ENCODE measurements at places on chromosomes 2 and 18.
A peak's percentile ranks its signal among the peaks of the same experiment; 100 is the strongest.

GRCh38 chr2:11013196-11013595 lies 101.5 kb downstream of the KCNF1 start:
- no peak for DNase-seq

GRCh38 chr2:143452817-143453451 lies 323.7 kb downstream of the ARHGAP15 start:
- DNase-seq = peak; percentile 24

DNA sequence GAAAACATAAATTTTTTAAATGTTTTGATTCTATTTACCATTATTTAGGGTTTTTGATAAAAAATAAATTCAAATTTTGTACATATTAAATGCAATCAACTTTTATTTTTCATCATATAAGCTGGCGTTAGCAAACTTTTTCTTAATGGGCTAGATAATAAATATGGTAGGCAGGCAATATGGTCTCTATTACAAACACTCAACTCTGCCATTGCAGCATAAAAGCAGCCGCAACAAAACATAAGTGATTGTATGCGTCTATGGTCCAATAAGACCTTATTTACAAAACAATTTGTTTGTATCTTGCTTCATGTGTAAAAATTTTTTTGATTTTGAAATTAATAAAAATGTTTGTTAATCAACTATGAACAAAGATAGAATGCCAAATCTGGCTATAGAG lies 116.8 kb upstream of the GLI2 start:
- DNase-seq = no peak

DNA sequence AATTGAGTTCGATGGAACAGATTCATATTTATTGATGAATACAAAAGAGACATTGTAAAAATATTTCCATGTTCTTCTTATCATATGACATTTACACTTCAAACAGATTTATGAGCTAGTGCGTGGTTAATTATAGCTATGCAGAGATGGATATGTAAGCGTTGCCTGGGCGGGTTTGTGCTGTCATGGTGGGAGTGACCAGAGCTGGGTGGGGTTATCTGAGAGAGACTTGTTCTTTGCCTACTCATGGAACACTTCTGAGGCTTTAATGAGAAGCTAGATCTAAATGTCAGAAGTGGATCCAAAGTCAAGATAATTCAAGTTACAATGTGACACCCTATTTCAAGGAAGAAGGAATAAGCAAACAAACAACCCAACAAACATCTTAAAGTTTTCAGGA lies 162.3 kb upstream of the ZEB2 start:
- no peak for DNase-seq

GRCh38 chr2:107266555-107266954 lies 380.6 kb upstream of the ST6GAL2 start:
- no peak for DNase-seq

- no peak for DNase-seq
These were observed 101.2 kb upstream of the ALK start for GRCh38 chr2:30022444-30023071.

GRCh38 chr2:58054264-58054663 lies 7.7 kb downstream of the VRK2 start:
- DNase-seq = no peak

DNA sequence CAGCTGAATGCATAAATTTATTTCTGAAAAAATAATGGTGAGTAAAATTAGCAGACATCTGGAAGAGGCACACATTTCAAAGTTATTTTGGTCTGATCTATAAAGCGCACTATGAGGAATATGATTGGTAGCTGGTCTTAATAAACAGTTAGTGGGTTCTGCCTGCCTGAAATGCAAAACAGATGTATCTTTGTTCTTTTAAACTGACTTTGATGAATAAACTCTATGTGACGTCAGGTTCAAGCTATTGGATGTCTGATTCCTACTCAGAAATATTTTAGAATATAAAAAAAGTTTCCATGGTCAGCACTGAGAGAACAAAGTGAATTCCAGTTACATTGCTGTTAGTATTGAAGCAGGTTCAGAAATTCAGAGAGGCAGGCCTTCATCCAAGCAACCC lies 136.4 kb downstream of the TPGS2 start:
- DNase-seq = no peak

- no peak for DNase-seq
These were observed 35.6 kb downstream of the CYB5A start for GRCh38 chr18:74256190-74256589.

- no peak for DNase-seq
These were observed 75.6 kb upstream of the UXS1 start for GRCh38 chr2:106269591-106270291.

GRCh38 chr18:22844190-22844589 lies 88.9 kb upstream of the RBBP8 start:
- no peak for DNase-seq

Data from CD8-positive, alpha-beta memory T cell (primary cell).